ENCODE measurements at places on chromosomes 6 and 20.

- DNase-seq, result no peak
Measured at GRCh38 chr6:144675231-144675861, 390.2 kb downstream of the UTRN start.

- no peak for DNase-seq
Measured at GRCh38 chr6:17921454-17921853, 66.0 kb downstream of the KIF13A start.

DNA sequence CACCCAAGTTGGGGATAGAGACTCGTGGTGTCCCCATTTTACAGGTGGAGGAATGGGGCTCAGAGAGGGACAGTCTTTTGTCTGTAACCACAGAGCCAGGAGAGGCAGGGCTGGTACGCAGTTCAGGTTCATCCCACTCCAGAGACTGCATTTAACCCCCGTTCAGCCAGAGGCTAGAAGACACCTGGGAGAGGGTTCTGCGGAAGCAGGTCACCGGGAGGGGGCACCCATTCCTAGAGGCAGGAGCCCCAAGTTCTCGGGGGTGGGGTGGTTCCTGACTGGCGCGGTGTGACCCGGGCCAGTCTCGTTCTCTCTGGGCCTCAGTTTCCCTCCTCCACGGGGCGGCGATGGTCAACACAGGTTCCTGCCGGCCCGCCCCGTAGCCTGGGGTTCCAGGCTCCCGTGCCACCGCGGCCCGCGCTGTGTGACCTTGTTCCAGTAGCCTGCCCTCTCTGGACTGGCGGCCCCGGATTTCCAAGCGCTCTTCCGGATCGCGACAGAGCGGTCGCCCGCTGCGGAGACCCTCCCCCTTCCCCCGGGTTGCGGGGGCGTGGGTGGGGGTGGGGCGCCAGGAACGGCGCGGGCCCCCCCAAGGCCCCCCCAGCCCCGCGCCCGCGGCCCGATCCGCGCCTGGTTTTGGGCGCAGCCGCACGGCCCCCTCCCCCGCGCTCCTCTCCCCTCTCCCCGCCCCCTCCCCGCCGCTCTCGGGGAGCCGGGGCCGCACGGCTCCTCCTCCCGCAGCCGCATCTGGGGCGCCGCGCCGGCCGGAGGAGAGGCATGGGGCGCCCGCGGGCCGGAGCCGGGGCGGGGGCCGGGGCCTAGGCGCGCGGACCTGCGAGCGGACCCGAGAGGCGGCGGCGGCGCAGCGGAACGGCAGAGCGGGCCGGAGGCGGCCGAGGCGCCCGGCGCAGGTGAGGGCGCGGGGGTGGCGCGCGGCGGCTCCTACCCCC lies at the start of gene DLGAP4:
Gene DLGAP4 (plus strand): TSS at position 738 of the 950 bp plus-strand sequence. CDS start 125,379 bp downstream, outside the sequence.
- no peak for DNase-seq

DNA sequence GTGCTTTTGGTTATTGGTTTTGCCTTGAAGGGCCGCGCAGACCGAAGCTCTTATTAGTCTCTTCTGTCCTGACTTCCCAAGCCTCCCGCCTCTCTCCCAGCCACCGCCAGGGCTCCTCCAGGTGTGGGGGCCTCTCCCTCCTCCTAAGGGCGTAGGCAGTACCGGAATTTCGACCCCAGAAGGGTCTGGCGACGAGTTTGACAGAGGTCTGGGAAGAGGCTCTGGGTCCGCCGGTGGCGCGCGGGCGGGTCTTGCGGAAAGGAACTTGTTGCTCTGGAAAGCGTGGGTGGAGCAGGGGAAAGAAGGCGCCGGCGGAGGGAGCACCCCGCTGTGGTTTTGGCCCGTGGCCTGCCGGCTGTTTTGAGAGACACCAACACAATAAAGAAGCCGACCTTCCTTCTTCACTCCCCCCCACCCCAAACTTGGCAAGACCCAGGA lies 1.8 kb downstream of the PCSK2 start:
- no peak for DNase-seq

DNA sequence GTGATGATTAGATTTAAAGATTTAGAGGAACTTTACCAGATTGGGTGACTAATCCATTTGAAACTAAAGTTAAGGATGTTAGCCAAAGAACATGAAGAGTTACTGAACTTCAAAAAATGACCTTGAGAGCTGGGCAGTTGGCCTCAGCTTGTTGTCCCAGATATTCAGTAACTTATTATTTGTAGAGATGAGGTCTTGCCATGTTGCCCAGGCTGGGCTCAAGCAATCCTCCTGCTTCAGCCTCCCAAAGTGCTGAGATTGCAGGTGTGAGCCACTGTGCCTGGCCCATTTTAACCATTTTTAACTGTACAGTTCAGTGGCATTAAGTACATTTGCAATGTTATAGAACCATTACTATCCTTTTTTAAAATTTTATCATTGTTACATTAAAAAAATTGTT lies 161.5 kb downstream of the SLC16A10 start:
- no peak for DNase-seq

- no peak for DNase-seq
Measured at GRCh38 chr6:116447052-116447451, 14.1 kb upstream of the CALHM6 start.

DNA sequence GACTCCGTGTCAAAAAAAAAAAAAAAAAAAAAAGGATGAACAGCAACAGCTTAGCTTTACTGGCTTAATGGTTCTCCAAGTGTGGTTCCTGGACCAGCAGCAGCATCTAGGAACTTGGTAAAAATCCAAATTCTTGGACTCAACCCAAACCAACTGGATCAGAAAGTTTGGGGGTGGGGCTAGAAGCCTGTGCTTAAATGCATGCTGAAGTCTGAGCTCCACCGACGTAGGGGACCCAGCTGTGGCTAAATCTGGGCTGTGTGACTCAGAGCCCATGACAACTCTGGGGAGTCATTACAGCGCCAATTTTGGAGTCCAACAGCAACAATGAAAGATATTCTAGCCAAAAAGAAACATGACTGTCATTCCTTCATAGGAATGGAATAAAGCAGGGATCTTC lies 13.6 kb upstream of the CHD6 start:
- DNase-seq, result no peak

DNA sequence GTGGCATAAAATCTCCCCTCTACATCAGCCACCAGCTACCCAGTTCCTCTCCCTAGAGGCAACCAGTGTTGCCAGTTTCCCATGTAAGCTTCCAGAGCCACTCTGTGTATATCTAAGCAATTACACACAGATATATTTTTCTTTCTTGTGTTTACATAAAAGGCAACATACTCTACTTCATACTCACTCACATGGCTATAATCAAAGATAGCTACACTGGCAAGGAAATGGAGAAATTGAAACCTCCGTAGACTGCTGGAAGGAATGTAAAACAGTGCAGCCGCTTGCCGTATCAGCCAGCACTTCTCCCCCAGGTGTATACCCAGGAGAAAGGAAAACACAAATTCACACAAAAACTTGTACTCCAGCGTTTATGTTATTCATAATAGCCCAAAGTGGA lies 38.5 kb upstream of the NELFCD start:
- DNase-seq, result no peak

DNA sequence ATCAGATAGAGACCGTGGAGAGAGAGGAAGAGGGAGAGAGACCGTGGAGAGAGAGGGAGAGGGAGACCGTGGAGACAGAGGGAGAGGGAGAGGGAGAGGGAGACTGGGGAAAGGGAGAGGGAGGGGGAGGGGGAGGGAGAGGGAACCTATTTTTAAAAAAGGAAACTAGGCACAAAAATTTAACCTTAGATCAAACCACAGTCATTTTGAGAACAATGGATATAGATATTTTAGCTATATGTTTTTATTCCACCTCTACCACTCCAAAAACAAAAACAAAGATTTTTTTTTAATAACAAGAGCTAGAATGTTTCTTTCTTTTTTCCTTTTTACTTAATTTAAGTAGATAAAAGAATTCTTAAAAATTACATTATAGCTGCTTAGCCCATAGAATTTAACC lies 65.1 kb upstream of the SCGN start:
- DNase-seq, result no peak

DNA sequence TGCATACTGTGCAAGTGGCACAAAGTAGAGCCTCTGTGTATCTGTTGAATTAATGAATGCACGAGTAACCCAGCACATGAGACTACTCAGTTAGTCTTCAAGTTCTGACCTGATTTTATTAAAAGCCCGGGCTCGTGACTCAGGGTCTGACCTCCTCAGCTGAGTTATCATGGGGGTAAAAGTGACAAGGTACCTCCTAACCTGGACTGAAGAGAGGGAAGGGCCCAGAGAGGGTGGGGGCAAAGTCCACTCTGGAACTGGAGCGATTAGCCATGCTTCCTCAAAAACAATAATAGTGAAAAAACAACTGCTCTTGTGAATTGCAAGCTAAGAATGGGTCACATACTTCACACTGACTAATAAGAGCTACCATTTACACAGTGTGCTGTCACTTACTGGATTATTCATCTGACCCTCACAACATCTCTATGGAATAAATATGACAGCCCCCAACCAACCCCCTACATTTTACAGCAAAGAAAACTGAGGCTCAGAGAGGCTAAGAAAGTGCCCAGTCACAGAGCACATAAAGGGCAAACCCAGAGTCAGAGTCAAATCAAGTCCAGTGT lies 26.7 kb downstream of the TRERF1 start:
- DNase-seq, result no peak

DNA sequence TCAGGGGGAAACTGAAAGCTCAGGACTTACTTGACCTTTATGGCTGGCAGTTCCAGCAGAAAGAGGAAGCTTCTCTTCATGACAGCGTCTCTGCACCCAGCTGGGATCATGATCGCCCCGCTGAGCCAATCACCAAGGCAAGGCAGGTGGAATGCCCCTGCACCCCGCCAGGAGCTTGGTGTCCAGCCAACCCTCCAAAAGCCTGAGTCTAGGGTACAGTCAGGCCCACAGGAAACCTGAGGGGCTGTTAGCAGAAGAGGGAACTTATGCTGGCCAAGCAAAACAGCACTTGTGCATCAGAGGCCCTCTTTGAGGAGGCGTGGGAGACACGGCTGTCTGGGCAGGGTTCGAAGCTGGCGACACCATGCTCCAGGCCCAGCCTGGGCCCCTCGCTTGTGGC lies 188.3 kb upstream of the GMDS start:
- no peak for DNase-seq

GRCh38 chr20:57006411-57007170 lies 259.9 kb downstream of the BMP7 start:
- DNase-seq, result no peak

Data from stimulated activated CD4-positive, alpha-beta T cell treated with anti-CD3 and anti-CD28 coated beads, Interleukin-12 subunit alpha, Interleukin-12 subunit beta, amount 100 ng/mL, for 48 hours (primary cell).